Uterus (tissue), 4 donors: ENCODE measurements at places on chromosomes 12 and 14. TPM values are rescaled to one million over a fixed set of nuclear protein-coding genes. Genes with fewer than 3 reads are reported as not detected.
A peak's percentile ranks its signal among the peaks of the same experiment; 100 is the strongest.

DNA sequence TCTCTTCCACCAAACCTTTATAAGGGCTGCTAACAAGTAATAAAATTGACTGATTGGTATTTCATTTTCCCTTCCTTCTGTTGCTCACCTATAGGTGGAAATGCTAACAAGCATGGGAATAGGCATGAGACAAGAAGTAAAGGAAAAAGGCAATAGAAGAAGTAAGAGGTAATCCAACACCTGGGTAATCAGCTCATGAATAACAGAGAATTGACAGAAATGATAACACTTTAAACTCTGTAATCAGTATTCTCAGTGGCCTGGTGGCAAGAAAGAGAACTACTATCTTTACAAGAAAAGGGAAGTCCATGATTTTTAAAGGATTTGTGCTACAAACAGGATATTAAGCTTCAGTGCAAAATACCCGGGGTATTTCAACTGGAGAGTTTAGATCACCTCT lies 737.8 kb downstream of the RERGL start:
- no peak for DNase-seq

SMCO2 gene
- not detected for total RNA-seq

ADCY6 gene
- total RNA-seq: 58.1 TPM

- peak; percentile 74 for DNase-seq
Observed at GRCh38 chr14:104708606-104709268, 15.3 kb upstream of the ADSS1 start.

HSPB8 gene
- total RNA-seq: 10.6 TPM

DLK1 gene
- total RNA-seq: 41.1 TPM

GALNT9 gene
- not detected for total RNA-seq

DNA sequence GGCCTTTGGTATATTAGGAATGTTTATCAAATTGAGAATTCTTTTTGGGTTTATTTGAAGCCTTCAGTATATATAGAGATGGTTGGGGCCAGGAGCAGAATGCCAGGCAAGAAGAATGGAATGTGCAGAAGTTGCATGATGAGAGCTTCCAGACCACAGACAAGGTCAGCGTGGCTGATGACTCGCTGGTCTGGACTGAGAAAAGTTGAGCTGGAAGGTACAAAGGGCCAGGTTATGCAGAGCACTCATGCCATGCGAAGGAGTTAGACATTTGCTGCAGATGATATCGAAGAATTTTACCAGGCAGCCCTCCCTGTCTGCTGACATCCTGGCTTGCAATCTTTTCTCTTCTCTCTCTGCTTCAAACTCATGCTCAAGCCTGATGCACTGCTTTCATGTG lies 196.2 kb upstream of the ARHGAP5 start:
- no peak for DNase-seq

GRCh38 chr12:50069539-50069938 lies 12.1 kb downstream of the ASIC1 start:
- no peak for DNase-seq

DNA sequence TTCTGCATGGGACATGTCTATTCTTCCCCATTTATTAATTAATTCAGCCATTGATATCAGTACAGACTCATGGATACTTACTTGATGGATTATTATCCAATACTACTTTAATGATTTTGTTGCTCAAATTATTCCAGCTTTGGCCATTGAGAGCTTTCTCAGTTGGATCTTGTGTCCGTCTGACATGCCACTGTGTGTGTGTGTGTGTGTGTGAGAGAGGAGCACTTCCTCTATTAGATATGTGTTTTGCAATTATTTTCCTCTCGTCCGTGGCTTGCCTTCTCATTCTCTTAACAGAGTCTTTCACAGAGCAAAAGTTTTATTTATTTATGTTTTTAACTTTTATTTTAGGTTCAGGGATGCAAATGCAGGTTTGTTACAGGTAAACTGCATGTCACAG lies 194.2 kb downstream of the ADGRD1 start:
- no peak for DNase-seq

MBD6 gene
- total RNA-seq: 16.5 TPM

GRCh38 chr12:110198386-110198785 lies 74.2 kb downstream of the IFT81 start:
- no peak for DNase-seq

LRTM2 gene
- not detected for total RNA-seq

PLXNC1 gene
- 23.8 TPM for total RNA-seq
